Fibroblast of upper back skin (primary cell): ENCODE measurements at places on chromosomes 1 and 21.
A peak's percentile ranks its signal among the peaks of the same experiment; 100 is the strongest.

GRCh38 chr1:210372931-210373627, 44.4 kb downstream of the HHAT start:
- no peak for DNase-seq

- no peak for DNase-seq
Observed at GRCh38 chr1:195202241-195202640, 1406.0 kb downstream of the KCNT2 start.

GRCh38 chr1:31010086-31010989, 55.2 kb downstream of the PUM1 start:
- DNase-seq = peak; percentile 83

GRCh38 chr21:39004634-39005501, 178.4 kb downstream of the PSMG1 start:
- no peak for DNase-seq

- DNase-seq = no peak
Observed at GRCh38 chr1:24343412-24344089, 24.4 kb downstream of the GRHL3 start.

GRCh38 chr1:60916906-60917305, 165.5 kb upstream of the NFIA start:
- no peak for DNase-seq

- DNase-seq = peak; percentile 80
Observed at GRCh38 chr1:46134660-46135331, 2.4 kb upstream of the PIK3R3 start.

DNA sequence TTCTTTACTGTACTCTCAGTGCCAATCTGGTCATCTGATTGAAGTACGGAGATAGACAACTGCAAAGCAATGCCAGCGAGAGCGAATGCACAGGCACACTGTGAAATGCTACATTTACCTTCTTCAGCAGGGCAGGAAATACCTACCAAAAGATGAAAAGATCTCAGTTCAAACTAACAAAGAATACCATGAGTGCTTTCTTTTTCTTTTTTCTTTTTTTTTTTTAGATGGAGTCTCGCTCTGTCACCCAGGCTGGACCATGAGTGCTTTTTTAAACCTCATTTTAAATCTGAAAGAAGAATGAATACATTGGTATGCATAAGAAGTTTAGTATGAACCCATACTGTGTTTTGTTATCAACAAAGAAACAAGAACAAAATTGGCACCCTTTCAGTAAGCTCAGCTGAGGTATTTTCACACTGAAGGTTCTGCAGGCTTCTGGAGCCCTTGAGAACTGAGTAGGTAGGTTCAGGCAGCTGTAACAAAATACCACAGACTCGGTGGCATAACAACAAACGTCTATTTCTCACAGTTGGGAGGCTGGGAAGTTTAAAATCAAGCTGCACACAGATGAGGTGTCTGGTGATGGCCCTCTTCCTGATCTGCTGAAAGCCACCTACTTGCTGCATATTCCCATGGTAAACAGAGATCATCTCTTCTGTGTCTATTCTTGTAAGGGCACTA, 1.7 kb upstream of the CHI3L2 start:
- DNase-seq = no peak

DNA sequence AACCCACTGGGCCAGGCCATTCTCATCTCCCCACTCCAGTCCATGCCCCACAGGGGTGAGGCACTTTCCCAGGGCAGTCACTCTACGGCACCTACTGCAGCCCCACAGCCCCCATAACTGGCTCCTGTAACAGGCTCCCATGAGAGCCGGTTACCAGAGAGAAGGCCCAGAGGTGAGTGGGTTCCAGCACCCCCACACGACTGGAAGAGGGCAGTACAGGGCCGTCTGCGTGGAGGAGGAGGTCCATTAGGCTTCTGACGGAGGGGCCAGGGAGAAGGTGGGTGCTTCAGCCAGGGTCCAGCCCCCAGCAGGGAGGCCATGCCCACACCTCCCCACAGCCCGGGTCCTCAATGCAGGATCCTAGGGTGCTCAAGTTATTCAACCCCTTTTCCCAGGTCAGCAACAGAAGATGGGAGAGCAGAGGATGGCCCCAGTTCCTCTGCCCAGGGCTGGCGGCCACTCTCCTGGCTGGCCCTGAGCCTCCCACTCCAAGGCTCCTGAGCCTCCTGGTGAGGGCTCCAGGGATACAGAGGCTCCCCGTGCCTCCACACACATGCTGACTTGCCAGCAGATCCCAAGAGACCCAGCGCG, 1.6 kb downstream of the ACAP3 start:
- DNase-seq = peak; percentile 25

DNA sequence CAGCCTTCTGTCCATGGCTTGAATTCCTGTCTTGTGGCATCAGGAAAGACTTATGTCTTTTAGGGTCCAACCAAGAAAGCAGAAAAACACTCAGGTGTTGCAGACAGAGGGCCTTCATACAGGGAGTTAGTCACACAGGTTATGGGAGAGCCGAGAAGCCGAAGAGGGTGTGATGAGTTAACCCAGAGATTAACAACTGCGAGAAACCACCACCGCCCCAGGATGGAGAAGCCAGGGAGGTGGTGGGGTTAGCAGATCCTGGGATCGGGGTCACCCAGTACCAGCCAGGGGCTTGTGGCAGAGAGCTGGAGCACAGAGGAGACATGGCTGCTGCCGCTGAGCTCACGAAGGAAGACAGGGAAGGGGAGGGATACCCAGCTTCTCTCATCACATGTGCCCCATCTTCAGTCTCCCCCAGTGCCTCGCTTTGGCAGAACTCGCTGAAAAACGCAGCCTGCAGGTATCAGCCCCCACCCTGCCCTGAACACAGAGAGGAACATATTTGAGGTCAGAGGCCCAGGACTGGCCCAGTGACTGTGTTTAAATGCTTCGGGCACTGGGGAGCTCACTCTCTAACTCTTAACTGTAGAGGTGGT, 58.7 kb downstream of the RUNX3 start:
- DNase-seq = no peak

DNA sequence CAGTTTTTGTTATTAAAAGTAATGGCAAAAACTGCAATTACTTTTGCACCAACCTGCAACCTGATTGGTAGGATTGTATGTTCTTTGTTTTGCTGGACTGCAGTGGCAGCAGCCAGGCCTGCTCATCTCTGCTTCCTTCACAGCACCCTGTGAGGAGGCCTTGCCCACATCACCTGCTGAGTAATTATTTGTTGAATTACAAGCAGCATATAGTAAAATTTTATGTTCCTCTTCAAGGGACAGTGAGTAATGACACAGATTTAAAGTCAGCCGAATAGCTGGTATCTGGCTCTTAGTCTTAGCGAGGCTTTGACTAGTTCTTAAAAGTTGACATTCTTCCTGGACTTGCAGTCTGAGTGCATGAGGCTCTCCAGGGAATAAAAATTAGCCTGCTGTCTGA, 435.1 kb downstream of the PRDM2 start:
- no peak for DNase-seq

- no peak for DNase-seq
Observed at GRCh38 chr1:45009956-45010854, 919 bp downstream of the HECTD3 start.

DNA sequence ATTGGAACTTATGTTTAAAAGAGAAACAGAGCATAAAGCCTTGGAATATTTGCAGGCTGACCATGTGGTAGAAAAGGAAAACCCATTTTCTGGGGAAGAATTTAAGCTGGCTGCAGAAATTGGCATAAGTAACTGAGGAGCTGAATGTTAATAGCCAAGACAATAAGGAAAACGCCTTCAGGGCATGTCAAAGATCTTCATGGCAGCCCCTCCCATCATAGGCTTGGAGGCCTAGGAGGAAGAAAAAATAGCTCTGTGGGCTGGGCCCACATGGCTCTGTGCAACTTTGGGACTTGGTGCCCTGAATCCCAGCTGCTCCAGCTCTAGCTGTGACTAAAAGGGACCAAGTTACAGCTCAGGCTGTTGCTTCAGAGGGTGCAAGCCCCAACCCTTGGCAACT, 51.5 kb downstream of the CTH start:
- DNase-seq = no peak

GRCh38 chr1:92940541-92940940, 20.7 kb downstream of the DIPK1A start:
- DNase-seq = peak; percentile 82

GRCh38 chr1:202680586-202681352, 29.5 kb downstream of the SYT2 start:
- DNase-seq = no peak
